Activated naive CD8-positive, alpha-beta T cell treated with anti-CD3 and anti-CD28 coated beads, Interleukin-2, amount 10 ng/mL, durations not matched to agents 7 days and 5 days (primary cell): ENCODE measurements at places on chromosomes 3 and 15.

- H3K4me3 ChIP-seq = no peak overlapping the region
- no peaks in the 10 kb centered on the region for H3K27me3 ChIP-seq
- no peak overlapping the region for H3K27ac ChIP-seq
These were observed 147.3 kb upstream of the UBE2E2 start for GRCh38 chr3:23055733-23056376.

- H3K27ac ChIP-seq = peak overlapping the region; percentile 91
- peaks cover 62% of the 10 kb centered on the region for H3K4me1 ChIP-seq
- DNase-seq = no peak
- H3K27me3 ChIP-seq = no peaks in the 10 kb centered on the region
These were observed 51.0 kb upstream of the FURIN start for GRCh38 chr15:90817117-90818057.

- no peak overlapping the region for H3K4me3 ChIP-seq
- H3K27ac ChIP-seq = no peak overlapping the region
- H3K4me1 ChIP-seq = peaks cover 13% of the 10 kb centered on the region
- DNase-seq = no peak
These were observed 45.4 kb downstream of the PDIA5 start for GRCh38 chr3:123112232-123112631.

DNA sequence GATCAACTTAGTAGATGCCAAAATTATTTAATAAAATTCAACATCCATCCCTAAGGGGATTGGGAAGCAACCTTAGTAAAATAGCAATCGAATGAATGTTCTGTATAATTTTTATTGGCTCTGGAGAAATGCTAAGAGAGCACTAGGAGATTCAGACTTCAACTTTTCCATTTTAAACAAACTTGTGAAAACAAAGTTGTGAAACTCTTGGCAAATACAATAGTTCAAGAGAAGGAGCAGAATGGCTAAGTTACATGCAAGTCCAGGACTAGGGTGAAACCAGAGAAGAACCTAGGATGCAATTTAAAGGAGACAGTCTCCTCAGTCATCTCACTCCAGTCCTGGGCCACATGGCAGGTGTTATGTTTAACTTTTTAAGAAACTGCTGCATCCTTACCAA, 16.7 kb upstream of the ZNF280D start:
- no peak for DNase-seq

DNA sequence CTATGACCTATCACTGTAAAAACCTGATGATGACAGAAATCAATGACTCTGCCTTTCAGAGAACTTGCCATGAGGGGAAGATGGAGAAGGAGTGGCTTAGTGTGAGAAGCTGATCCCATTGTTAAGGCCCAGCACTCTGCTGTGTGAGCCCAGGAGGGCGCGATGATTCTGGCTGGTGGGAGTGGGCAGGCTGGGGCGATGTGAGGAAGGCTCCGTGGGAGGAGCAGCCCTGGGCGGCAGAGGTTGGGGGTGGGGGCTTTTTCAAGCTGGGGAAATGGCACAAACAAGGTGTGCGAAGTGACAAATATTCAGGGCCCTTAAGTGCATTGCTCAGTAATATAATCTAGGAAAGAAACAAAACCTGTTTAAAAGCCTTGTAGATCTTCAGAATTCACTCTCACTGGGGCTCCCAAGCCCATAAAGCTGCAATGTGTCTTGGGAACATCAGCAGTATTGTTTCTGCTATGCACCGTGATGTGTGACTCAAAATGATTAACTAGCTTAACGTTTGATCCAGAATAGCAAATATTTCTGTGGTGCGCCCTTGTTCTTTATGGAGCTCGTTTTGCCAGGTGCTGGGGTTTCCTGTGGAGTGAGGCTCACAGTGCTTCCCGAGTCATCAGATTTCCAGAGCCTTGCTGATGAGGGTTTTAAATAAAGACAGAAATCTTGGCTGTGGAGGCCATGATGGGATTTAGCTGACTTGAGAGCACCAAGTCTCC, 141.0 kb downstream of the CHDH start:
- H3K27me3 ChIP-seq = no peaks in the 10 kb centered on the region
- no peak for DNase-seq
- no peaks in the 10 kb centered on the region for H3K36me3 ChIP-seq

DNA sequence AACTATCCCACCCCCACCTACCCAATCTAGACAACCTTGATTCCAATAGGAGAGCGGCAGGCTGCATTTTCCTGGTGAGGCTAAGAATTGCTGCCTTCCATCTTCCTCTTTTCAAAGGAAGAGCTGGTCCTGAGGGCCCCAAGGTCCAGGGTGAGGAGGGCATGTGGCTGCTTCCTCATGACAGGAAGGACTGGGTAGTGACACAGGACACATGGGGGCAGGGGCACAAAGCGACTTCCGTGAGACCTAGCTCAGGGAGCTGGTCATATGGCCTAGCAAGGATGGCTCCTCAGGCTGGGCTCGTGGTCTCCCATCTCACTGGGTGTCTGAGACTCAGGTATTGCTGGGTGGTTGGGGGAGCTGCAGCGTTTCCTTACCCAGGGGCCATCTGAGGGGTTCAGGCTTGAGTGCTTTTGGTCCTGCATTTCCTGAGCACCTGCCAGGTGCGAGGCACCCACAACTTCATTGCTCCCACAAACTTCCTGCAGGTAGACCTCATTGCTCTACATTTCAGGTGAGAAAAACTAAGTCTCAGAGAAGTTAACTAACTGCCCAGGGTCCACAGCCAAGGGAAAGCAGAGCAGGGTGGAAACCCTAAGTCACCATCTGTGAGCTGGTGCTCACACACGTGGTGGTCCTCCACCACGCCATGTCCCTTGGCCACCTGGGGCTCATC, 160.0 kb upstream of the TLE3 start:
- peaks cover 4% of the 10 kb centered on the region for H3K36me3 ChIP-seq
- peaks cover 59% of the 10 kb centered on the region for H3K4me1 ChIP-seq
- H3K27me3 ChIP-seq = peaks cover 10% of the 10 kb centered on the region
- peak overlapping the region; percentile 72 for H3K4me3 ChIP-seq
- no peak for DNase-seq
- peak overlapping the region; percentile 87 for H3K27ac ChIP-seq

GRCh38 chr3:141514382-141514781, 27.6 kb downstream of the RASA2 start:
- peaks cover 81% of the 10 kb centered on the region for H3K36me3 ChIP-seq
- H3K4me1 ChIP-seq = peaks cover 19% of the 10 kb centered on the region
- H3K27ac ChIP-seq = no peak overlapping the region
- H3K4me3 ChIP-seq = no peak overlapping the region
- H3K27me3 ChIP-seq = no peaks in the 10 kb centered on the region
- DNase-seq = no peak

GRCh38 chr3:2771741-2772140, 338.4 kb downstream of the IL5RA start:
- no peak overlapping the region for H3K4me3 ChIP-seq
- H3K27me3 ChIP-seq = no peaks in the 10 kb centered on the region
- H3K36me3 ChIP-seq = no peaks in the 10 kb centered on the region
- no peak overlapping the region for H3K27ac ChIP-seq
- no peaks in the 10 kb centered on the region for H3K4me1 ChIP-seq
- no peak for DNase-seq

GRCh38 chr3:98565237-98565643, 28.2 kb downstream of the CPOX start:
- peak overlapping the region; percentile 88 for H3K27ac ChIP-seq
- H3K4me3 ChIP-seq = peak overlapping the region; percentile 74
- peaks cover 14% of the 10 kb centered on the region for H3K36me3 ChIP-seq
- no peaks in the 10 kb centered on the region for H3K27me3 ChIP-seq

DNA sequence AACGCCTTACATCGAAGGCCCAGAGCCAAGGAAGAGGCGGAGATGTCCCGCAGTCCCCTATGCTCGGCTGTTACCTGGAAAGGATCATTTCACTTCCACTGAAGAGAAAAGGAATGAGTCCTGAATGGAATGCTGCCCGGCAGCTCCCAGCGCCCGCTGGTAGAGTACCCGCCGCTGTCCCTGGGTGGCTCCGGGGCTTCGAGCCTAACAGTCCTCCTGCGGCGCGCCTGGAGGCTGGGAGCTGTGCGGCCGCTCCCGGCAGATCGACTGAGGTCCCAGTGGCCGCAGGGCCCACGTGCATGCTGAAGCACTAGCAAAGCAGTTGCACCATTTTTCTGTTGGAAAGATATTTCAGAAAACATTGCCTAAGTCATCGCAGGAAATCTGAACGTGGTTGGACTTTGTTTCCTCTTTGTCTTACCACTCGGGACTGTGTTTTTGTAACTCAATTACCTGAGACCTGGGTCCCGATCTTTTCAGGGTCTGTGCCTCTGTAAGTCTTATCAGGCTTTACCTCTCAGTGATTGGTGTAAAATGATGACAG, 984 bp downstream of the RNU6-1 start:
- peak overlapping the region; percentile 91 for H3K4me3 ChIP-seq
- no peak overlapping the region for H3K27ac ChIP-seq
- H3K4me1 ChIP-seq = peaks cover 30% of the 10 kb centered on the region

DNA sequence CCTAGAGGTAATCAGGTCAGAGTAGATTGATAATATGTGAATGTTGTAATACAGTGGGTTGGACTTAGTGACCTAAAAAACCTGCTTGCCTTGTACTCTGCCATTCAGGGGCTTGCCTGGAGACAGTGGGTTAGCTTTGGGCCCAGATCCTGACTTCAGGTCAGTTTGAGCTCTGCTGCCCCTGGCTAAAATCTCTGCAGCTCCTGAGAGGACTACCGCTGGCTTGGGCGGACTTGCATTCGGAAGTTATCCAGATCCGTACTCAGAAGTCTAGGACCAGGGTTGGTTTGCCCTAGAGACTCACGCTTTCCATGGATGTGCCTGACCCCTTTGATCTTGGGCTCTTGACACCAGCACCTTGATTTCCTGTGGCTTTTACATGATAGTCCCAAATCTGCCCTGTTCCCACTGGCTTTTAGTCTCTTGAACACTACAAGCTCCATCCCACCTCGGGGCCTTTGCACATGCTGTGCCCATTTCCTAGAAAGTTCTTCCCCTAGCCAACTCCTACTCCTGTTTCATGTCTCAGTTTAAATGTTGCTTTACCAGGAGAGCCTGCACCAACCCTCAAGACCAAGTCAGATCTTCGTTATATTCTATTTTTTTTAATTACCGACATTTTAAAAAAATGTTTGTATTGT, 5.9 kb downstream of the ACSBG1 start:
- no peak for DNase-seq
- H3K27ac ChIP-seq = no peak overlapping the region
- no peak overlapping the region for H3K4me3 ChIP-seq

DNA sequence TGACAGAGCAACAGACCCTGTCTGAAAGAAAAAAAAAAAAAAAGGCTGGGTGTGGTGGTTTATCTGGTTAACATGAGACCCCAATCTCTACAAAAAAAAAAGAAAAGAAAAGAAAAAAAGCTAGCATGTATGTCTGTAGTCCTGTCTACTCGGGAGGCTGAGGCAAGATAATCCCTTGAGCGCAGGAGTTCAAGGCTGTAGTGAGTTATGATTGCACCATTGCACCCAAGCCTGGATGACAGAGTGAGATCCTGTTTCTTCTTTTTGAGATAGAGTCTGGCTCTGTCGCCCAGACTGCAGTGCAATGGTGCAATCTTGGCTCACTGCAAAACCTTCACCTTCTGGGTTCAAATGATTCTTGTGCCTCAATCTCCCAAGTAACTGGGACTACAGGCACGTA, 8.4 kb upstream of the DHX30 start:
- no peak overlapping the region for H3K4me3 ChIP-seq
- H3K27me3 ChIP-seq = peaks cover 11% of the 10 kb centered on the region
- H3K36me3 ChIP-seq = no peaks in the 10 kb centered on the region

DNA sequence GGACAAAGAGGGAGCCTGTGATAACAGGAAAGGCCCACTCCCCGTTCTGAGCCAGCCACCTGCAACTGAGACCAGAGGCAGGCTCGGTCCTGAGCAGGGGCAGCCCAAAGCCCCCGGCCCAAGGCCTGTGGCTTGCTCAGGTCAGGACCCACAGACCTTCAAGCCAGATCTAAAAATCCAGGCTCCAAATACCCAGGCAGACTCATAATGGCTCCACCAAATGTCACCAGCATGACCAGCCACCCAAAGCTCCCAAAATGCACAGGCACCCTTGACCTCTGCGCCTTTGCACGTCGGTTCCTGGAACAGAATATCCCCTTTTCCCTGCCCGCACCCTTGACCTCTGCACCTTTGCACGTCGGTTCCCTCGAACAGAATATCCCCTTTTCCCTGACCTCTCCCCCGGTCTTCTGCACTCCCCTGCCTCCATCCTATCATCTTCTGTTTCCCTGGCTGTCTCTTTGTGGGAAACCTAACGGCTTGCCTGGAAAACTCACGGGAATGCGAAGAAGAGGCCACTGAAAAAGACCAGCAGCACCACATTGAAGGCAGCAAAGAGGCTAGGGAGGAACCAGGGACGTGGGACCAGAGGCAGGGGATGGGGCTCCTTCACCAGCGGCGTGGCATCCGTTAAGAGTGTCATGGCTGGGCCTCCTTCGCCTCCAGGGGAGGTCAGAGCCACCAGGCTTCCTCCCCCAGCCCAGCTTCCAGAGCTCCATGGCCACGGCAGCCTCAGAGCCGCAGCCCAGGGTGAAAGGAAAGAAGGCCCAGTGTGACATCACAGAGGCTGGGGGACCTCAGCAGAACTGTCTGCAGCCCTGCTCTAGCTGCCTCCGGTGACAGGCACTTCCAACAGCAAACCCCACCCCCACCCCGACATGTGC, at the start of gene ZDHHC19:
Gene ZDHHC19, minus strand, starts transcription at position 728 of the 884 bp plus-strand sequence. Its CDS starts 85 bp downstream, at position 643.
- H3K4me1 ChIP-seq = peaks cover 4% of the 10 kb centered on the region

- no peaks in the 10 kb centered on the region for H3K4me1 ChIP-seq
- no peaks in the 10 kb centered on the region for H3K27me3 ChIP-seq
- H3K4me3 ChIP-seq = no peak overlapping the region
- no peak for DNase-seq
- no peak overlapping the region for H3K27ac ChIP-seq
These were observed 116.4 kb upstream of the ROBO2 start for GRCh38 chr3:76923485-76923884.

GRCh38 chr15:58518626-58519025, 86.8 kb downstream of the LIPC start:
- no peak for DNase-seq
- H3K27me3 ChIP-seq = no peaks in the 10 kb centered on the region

DNA sequence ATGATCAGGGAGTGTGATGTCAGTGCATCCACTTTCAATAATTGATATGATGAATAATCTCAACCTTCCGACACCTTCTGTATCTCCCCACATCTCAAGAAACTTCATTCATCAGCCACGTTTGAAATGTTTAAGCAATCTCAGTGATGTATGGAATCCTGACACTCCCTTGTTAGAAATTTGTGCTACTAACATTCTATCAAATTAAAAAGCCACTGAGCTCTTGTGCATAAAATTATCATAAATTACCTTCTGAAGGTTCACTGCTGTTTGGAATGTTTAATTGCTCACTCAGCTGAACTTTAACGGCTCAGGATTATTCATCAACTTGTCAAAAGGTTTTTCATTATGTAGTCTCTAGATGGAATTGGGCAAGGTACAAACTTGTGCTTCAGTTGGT, 108.4 kb upstream of the DPH6 start:
- no peak overlapping the region for H3K27ac ChIP-seq
- H3K4me3 ChIP-seq = no peak overlapping the region

- peaks cover 3% of the 10 kb centered on the region for H3K27me3 ChIP-seq
- peaks cover 3% of the 10 kb centered on the region for H3K36me3 ChIP-seq
- H3K4me1 ChIP-seq = peaks cover 2% of the 10 kb centered on the region
- no peak overlapping the region for H3K27ac ChIP-seq
These were observed 81.9 kb upstream of the PLXND1 start for GRCh38 chr3:129688271-129688895.

- peaks cover 2% of the 10 kb centered on the region for H3K27me3 ChIP-seq
- H3K4me1 ChIP-seq = no peaks in the 10 kb centered on the region
- no peak overlapping the region for H3K27ac ChIP-seq
- H3K4me3 ChIP-seq = no peak overlapping the region
- no peaks in the 10 kb centered on the region for H3K36me3 ChIP-seq
These were observed 343.7 kb downstream of the ERC2 start for GRCh38 chr3:56124546-56124945.

- peaks cover 3% of the 10 kb centered on the region for H3K27me3 ChIP-seq
- no peaks in the 10 kb centered on the region for H3K4me1 ChIP-seq
- H3K27ac ChIP-seq = no peak overlapping the region
- H3K4me3 ChIP-seq = no peak overlapping the region
These were observed 452.1 kb upstream of the PPP2R3A start for GRCh38 chr3:135513106-135514059.
